ENCODE measurements at places on chromosomes 16 and 17. TPM values are rescaled to one million over a fixed set of nuclear protein-coding genes. Genes with fewer than 3 reads are reported as not detected.

Gene ADGRG1
- 83.5 TPM for total RNA-seq

Gene GCGR
- total RNA-seq: not detected

Gene TCAP
- 0.08 TPM for total RNA-seq

Gene GRIN2C
- not detected for total RNA-seq

Gene LRRC37A
- total RNA-seq: 0.65 TPM

Gene PPP1R27
- total RNA-seq: not detected

Gene SLC35G6
- total RNA-seq: not detected

Gene SLC16A5
- total RNA-seq: 4.7 TPM

Gene EVI2A
- 0.39 TPM for total RNA-seq

Gene IGF2BP1
- not detected for total RNA-seq

Gene TUBG2
- 12.9 TPM for total RNA-seq

Gene PRDM7
- total RNA-seq: not detected

Gene GNAO1
- total RNA-seq: not detected

Gene MYH1
- total RNA-seq: not detected

Gene TP53TG3B
- total RNA-seq: not detected

Gene NUPR1
- total RNA-seq: 35.1 TPM

All from hair follicular keratinocyte (primary cell).